CD4-positive, alpha-beta T cell treated with Interleukin-1 beta for 1 hour (primary cell): ENCODE measurements at places on chromosomes 13 and 19.

DNA sequence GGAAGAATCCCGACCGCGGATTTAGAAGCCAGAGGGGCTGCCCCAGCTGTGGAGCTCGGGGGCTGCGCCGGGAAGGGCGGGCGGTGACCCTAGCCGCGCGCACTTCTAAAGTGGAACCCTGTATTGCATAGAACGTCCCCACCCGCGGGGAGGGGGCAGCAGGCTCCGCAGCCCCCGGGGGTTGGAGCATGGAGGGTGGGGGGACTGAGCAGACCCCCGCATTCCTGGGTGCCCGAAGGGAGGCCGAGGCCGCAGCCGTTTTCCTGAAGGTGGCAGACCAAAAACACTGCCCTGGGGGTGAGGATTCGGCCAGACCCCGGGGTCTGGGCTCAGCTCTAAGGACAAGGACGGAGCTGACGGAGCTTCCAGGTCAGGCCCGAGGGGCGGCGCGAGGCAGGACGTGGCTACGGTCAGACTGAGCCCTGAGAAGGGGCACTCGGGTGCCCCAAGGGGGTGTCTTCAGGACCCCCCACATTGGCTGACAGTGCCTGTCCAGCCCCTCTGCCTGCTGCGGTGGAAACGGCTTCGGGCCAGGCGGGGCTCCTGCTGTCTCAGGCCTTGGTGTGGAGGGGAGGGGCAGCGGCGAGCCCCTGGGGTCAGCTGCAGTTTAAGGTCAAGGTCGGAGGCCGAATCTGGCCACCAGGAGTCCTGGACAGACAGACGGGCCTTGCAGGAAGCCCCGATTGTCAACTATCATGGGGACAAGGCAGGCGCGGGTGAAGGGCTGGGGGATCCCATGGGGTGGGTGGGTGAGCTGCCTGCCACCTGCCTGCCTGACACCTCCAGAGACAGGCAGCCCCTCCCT lies 12.6 kb downstream of the MKNK2 start:
- no peak for DNase-seq

- no peak for DNase-seq
Observed at GRCh38 chr13:76380446-76381065, 505.6 kb downstream of the KCTD12 start.

- peak; percentile 84 for DNase-seq
Observed at GRCh38 chr19:19627621-19628500, at the start of gene LPAR2. Gene LPAR2, minus strand, starts transcription at chr19:19628220. Its CDS starts 945 bp downstream, at chr19:19627275.

DNA sequence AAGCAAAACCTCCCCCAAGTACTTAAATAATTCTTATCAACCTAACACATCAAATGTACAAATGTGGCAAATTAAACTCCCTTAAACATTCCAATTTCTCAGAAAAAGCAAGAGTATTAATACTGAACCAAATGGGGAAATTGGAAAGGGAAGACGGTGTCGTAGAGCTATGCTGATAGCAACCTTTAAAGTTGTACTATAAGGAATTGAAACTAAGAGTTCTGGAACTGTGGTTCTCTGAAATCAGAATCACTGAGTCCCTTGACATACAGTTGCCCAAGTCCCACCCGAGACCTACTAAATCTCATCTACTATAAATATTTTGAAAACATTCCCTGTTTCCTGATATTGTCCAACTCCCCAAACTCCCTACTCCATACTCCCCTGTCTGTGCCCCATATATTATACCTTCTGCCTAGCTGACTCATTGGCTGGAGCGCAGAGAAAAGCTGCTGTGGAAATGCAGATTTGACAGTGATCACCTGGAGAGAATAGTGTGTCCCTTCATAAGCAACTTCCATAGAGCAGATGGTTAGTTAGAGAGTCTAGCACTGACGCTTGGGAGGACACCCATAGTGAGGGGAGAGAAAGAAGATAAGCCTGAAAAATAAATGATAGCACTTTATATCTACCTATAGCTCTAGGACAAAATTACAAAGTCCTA lies 51.4 kb upstream of the ITM2B start:
- DNase-seq = no peak

DNA sequence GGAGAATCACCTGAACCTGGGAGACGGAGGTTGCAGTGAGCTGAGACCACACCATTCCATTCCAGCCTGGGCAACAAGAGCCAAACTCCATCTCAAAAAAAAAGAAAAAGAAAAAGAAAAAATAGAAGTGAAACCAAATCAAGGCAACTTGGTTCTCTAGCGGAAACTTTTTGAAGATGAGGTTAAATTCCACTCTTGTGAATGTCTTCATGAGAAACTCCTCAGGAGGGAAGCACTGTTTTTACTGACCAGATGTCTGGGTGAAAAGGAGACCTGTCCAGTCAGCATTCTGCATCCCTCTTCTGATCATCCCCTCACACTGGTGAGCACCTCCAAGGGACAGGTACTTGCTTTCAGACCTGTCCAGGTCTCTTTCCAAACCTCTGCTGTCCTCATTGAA lies 15.8 kb downstream of the BRD4 start:
- no peak for DNase-seq

GRCh38 chr19:45528744-45529419 lies 21.6 kb downstream of the VASP start:
- DNase-seq = no peak

DNA sequence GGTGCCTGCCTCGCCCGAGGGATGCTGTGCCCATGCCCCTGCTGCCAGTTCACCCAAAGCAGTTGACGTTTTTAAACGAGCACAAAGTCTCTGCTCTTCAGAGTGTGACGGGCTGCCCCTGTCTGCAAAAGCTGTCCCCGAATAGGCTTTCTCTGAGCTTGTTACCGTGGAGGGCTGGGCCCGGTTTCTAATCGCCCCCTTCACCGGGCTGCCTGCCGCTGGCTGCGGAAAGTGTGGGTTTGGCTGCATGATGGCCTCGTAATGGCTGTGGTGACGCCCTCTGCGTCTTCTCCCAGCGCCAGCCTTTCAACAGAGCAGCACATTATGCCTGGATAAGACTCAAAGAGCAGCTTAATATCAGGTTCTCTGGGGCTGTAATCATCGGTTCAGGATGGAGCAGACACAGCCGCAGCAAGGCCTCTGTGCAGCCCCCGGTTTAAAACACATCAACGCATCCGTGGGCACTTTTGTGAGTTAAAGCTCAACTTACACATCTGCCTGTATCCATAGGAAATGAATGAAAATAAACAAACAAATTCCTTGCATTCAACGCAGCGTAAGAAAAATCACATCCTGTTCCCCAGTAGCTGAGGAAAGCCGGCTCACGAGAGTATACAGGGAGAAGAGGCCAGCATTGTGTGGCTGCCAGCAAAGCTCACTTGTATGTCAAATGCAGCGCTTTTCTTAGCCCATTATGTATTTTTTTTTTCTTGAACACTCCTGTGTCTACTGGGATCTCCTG lies 166.4 kb upstream of the SOX1 start:
- DNase-seq = no peak

DNA sequence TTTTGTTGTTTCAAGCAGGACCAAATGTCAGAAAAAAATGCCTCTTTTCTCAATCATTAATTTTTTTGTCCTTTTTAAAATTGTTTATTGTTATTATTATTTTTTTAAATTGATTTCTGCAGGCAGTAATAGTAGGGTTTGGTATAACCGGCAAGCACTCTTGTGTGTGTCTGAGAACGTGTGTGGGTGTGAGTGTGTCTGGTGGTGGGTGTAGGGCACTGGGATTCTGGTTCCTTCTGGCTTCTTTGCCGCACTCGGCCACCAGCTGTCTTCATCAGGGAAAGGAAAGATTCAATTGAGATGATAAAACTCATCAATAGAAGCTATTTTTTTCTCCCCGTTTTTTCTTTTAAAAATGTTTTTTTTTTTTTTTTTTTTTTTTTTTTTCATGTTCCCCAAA lies 56.4 kb downstream of the IER2 start:
- no peak for DNase-seq

GRCh38 chr13:31179754-31180153 lies 18.1 kb upstream of the HSPH1 start:
- no peak for DNase-seq

- no peak for DNase-seq
Observed at GRCh38 chr13:113856716-113857065, 7.2 kb downstream of the GAS6 start.

DNA sequence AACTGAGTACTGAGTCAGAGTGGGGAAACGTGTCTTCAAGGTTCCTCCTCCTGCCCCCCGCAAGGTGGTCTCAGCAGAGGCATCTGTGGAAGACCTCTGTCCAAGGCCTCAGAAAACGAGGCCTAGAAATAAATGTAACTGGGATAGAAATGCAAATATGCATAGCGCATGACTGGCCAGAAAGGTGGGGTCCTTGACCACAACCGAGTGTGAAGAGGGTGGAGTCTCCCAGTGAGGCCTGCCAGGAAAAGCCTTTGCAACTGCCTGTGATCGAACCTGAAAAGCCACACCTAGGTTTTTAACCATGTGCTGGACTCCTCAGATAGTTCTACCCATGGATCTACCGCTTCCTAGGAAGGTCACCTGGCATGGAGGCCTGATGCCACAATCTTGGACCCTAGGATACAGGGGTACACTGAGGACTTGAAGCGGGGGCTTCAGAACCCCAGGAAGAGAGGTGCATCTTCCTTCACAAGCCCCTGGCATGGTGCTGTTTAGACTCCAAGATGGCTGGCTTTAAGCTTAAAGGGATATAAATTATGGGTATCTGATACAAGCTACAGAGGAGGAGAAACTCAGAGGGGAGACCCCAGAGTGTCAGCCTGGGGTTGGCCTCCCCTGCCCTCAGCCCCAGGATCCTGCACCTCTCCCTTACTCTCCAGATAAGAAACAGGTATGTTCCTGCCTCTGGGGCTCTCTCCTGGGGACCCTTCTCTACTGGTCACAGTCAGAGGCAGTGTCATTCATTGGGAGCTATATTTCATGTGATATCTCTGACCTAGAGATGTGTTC lies 18.3 kb upstream of the SIGLEC6 start:
- no peak for DNase-seq

GRCh38 chr13:24119626-24120508 lies 40.7 kb upstream of the SPATA13 start:
- no peak for DNase-seq

DNA sequence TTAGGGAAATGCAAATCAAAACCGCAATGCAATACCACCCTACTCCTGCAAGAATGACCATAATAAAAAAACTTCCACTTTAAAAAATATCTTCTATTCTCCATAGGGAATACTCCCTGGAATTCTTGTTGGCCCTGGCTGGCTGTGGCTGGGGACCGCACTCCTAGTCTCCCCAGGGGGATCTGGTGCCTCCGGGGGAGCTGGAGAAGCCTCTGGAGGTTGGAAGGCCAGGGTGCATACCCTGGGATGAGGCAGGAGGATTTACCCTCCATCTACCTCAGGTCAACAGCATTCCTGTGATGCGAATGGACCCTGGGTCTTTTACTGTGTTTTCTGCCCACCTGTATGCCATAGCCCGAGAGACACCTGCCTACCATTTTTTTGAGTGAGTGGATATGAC lies 120.0 kb upstream of the ZNF536 start:
- DNase-seq = no peak

DNA sequence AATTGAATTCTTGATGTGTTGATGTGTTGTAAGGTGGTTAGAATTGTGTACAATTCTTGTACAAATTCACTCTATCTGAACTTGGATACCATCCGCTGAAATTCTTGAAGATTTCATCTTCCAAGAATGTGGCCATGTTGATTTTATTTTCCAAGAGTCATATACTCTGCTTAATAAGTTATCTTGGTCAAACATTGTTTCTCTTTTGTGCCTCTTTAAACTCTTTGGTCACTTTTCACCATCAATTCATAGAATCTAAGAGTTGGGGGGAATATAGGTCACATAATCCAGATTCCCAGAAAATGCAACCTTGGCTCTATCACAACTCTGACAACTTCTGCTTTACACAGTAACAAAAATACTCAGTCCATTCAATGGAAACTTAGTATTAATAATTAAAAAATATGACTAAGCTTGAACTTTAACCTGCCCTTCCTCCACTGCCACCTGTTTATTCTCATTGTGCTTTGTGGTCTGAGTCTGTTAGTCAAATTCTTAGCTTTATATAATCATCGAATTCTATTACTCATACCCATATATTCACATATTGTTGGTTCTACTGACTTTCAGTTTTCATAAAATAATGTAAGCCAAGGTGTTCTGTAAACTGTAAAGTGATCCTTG lies 373.2 kb downstream of the LMO7 start:
- DNase-seq = no peak

DNA sequence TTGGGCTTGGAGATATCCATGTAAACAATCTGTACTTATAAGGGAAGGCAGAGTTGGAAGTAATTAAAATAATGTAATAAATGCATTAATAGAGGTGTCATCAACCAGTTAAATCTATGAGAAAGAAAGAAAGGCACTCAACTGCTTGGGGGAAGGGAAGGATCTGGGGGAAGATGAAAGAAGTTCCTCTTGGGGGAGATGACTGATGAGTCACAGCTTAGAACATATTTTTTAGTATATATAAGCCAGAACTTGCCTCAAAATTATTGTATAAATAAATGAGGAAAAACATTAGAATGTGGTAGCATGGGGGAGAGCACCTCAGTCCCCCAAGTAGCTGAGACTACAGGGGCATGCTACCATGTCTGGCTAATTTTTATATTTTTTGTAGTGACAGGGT lies 205.8 kb downstream of the GGACT start:
- no peak for DNase-seq

- peak; percentile 1 for DNase-seq
Observed at GRCh38 chr13:42181381-42181953, 90.5 kb upstream of the AKAP11 start.

- no peak for DNase-seq
Observed at GRCh38 chr19:29098863-29099481, 114.0 kb downstream of the UQCRFS1 start.

- no peak for DNase-seq
Observed at GRCh38 chr19:12773571-12773970, 1.8 kb downstream of the HOOK2 start.

DNA sequence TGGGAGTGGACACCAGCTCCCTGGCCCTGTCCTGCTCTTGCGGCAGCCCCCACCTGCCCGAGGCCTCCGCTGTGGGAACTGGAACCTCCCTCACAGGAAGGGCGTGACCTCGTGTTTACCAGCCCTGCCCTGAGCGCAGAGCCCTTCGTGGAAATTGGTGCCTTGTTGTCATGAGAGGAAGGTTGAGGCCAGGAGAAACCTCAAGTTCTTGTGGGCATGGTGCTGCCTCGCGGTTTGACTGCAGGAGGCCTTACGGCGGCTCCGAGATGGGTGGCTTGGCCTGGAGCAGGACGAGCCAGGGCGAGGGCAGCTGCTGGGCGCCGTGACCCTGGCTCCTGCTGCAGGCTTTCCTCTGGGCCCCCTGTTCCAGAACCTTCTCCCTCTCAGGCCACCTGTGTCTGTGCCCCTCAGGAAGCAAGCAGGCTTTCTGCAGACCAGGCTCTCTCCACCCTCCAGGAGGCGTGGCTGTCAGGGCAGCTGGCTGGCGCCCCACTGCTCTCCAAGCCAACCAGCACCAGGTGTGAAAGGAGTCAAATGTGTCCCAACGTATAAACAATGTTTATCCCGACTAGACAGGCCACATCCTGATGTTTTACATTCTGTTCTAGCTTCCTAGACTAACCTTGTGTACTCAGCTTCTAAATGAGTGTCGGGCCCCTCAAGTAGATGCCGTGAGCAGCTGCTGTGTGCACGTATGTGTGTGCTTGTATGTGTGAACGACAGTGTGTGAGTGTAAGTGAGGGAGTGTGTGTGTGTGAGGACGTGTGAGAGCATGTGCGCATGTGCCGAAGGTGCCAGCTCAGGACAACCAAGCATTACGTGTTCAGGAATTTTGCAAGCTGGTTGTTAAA lies 10.4 kb upstream of the RASA3 start:
- DNase-seq = peak; percentile 83

GRCh38 chr19:34852669-34853068 lies 74.0 kb upstream of the ZNF30 start:
- no peak for DNase-seq
